CD4-positive, alpha-beta T cell treated with Interleukin-21 for 1 hour (primary cell): ENCODE measurements at places on chromosomes 3 and 15.

DNA sequence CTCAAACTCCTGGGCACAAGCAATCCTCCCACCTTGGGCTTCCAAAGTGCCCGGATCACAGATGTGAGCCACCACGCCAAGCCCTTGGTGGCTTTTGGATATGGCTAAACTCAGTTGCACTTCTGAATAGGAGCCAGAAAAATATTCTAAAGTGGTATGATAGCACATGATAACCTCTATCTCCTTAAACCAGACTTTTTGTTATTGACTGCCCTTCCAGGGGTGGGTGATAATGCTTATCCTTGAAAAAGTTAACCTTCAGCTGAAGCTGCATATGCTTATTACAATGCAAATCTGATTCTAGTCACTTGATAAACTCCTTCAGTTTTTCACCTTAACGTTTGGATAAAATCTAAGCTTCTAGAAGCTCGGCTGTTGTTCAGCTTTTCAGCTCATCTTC lies 6.3 kb downstream of the CCNB2 start:
- DNase-seq = no peak

- no peak for DNase-seq
Observed at GRCh38 chr15:34889476-34889875, 80.1 kb downstream of the AQR start.

- DNase-seq = no peak
Observed at GRCh38 chr3:37503856-37504255, 329.5 kb upstream of the LRRFIP2 start.

GRCh38 chr3:58530354-58530865 lies 6.6 kb downstream of the ACOX2 start:
- no peak for DNase-seq

DNA sequence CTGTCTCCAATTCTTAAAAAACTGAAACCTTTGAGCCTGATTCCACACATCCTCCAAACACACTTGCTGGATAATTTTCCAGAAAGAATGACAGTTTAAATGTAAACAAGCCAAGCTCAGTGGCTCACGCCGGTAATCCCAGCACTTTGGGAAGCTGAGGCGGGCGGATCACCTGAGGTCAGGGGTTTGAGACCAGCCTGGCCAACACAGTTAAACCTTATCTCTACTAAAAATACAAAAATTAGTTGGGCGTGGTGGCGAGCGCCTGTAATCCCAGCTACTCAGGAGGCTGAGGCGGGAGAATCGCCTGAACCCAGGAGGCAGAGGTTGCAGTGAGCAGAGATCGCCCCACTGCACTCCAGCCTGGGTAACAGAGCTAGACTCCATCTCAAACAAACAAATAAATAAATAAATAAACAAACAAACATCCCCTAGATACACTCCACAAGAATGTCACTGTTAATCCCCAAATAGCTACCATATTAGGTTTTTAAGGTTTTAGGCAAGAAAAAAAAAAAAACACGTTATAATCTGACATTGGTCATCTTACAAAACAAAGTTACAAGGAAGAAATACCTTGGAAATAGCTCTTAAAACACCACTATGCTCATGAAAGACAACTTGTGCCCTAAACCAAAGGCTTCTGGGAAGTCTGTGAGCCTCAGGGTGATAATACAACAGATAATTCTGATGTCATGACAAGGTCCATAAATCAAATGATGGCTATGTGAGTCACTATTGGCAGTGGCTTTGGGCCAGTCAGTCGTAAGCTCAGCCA lies 13.2 kb downstream of the TNIK start:
- no peak for DNase-seq

DNA sequence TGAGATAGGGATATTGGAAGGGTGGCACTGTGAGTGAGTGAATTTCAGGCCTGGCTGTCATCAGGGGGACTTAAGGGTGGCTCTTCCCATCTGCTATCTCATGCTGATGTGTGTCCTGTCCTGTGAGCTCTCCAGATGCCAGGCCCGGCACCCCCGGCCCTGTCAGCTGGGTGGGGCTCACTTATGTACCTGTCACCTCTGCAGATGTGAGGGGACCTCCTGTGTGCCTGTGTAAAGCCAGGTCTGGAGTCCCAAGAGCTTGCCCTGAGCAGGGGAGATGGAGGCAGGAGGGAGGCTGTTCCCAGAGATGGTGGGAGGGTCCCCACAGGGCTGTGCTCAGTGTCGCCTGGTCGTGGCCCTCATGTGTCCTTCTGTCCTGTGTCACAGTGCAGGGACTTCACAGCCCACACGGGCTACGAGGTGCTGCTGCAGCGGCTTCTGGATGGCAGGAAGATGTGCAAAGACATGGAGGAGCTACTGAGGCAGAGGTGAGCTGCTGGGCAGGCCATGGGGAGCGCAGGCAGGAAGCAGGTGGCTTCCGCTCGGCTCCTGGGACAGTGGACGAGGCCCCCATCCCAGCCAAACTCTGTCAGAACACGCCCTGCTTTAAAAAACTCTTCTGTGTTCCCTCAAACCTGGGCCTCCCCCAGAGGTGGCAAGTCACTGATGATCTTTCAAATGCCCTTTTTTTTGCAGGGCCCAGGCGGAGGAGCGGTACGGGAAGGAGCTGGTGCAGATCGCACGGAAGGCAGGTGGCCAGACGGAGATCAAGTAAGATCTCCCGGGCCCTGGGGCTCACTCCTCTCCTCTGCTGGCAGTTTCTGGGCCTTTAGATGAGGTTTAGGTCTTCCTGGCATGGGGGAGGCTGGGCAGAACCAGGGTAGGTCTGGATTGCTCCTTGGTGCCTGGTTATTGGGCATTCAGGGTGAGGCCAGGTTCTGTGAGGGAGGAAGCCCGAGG lies 23.1 kb downstream of the PSTPIP1 start:
- no peak for DNase-seq

DNA sequence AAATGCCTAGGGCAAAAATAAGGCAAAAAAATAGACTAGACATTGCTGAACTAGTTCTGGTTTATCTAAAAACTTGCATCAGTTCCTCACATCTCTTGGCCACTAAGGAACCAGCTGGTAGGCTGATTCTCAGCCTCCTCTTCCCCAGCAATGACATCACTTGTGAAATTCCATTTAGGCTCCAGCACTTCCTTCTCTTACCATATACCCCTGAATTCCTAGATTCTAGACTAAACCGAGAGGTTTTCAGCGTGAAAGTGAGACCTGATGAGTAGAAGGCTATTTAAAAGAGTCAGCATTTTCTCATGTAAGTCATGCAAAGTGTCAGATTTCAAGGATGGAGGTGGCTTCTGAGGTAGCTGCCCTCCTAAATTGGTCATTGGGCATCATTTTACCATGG lies 247.1 kb upstream of the CDIN1 start:
- no peak for DNase-seq

GRCh38 chr3:106242781-106243180 lies 374.0 kb upstream of the CBLB start:
- no peak for DNase-seq

GRCh38 chr3:108100906-108101660 lies 10.3 kb upstream of the CD47 start:
- peak; percentile 57 for DNase-seq

- no peak for DNase-seq
Observed at GRCh38 chr3:61030469-61031035, 220.7 kb downstream of the FHIT start.

GRCh38 chr15:89123181-89123525 lies 34.9 kb downstream of the ABHD2 start:
- DNase-seq = no peak

DNA sequence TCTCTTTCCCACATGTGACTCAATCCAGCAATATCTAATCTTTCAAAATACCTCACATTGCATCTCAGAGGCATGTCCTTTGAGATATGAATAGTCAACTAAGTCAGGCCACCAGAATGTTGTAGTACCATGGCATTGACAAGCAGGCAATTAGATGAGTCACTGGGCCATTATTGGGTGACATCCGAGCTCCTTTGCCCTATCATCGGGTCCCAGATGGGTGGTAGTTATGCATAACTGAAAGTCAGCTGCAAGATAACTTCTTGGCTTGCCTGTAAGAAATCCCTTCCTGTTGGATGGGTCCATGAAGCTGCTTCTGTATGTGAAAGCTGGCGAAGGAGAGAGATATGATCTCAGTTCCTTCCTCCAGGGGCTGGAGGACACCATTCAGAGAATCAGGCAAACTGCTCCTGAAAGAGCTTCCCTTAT lies 32.8 kb downstream of the ARRDC4 start:
- no peak for DNase-seq

GRCh38 chr3:51388286-51389029 lies 2.6 kb upstream of the RBM15B start:
- no peak for DNase-seq

DNA sequence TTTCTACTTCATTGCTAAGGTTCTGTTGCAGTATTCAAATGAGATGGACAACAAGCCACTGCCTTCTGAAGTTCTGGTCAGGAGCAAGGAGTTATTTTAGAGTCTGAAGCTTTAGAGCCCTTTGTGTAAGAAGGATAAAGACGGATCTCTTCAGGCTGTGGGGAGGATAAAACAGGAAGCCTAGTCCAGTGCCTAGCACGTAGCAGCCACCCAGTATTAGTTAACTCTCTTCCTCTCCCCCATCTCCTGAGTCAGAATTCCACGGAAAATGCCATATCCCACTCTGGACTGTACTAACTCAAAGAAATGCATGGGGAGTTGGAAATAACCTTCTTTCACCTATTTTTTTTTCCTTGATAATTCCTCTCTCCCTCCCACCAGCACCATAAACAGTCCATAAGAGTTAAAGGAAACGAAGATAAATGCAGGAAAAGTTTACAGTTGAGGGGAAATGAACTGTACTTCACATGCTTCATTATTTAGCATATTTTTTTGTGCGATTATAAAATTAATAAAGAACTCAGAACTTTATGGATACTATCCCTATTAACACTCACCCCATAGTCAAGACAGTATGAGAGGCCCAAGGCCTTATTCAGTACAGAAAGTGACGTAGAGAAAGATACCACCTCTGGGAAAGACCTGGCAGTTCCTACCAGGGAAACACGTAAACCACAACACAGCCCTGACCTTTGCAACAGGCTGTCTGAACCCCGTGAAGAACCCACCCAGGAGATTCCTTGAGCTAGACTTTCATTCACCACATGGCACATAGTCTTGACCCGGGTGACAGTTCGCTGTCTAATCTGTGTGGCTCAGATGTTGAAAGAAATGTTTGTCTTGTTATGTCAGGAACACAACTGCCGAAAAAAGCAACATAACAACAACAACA lies 9.2 kb downstream of the IGF2BP2 start:
- no peak for DNase-seq

DNA sequence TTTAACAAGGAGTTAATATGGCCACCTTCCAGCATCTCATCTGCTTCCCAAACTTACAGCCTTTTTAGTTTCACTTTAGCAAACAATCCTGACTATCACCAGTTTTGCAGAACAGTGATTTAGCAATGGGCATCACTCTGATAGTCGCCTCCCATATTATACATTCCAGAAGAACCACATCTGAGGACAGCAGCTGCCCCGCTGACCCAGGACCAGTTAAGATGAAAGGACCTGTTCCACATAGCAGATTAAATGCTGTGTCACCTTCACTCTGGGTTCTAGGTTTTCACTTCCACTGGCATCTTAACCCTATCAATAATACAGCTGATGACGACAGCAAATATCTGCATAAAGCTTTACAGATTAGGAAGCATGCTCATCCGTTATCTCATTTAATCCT lies 99.8 kb downstream of the TRIM69 start:
- no peak for DNase-seq

- no peak for DNase-seq
Observed at GRCh38 chr3:10272977-10273376, 19.8 kb downstream of the GHRL start.

GRCh38 chr15:76184650-76185035 lies 124.9 kb downstream of the TMEM266 start:
- DNase-seq = no peak

GRCh38 chr15:72566973-72567372 lies 87.5 kb upstream of the GOLGA6B start:
- no peak for DNase-seq

DNA sequence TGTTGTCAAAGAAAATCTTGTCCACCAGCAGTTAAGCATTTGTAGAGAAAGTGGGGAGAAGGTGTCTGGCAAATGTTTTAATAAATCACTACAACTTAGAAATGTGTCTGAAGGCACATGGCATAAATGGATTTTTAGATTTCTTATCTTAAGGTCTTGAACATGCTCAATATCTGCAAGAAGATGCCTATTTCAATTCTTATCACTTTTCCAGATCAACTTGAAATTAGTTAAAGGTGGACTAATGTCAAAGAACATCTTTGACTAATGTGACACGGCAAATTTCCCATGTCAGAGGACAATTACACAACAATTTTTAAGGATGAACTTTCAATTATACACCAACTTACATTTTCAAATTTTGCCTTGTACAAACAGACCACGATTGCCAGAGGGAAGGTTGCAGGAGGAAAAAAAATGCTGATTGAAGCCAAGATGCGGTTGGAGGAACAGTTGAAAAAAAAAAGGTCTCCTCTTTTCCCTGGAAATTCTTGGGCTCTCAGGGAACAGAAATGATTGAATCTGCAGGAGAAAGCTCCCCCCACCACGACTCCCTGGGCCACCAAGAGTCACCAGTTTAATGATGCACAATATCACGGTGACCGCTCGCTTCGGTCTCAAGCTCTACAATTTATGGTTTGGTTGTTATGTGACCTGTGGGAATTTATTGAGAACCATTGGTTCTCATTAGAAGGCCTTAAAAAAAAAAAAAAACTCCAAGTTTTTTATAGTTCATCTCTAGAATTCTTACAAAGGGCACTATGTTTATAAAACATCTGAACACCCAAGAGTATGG lies 507.6 kb upstream of the ADAMTS9 start:
- no peak for DNase-seq

DNA sequence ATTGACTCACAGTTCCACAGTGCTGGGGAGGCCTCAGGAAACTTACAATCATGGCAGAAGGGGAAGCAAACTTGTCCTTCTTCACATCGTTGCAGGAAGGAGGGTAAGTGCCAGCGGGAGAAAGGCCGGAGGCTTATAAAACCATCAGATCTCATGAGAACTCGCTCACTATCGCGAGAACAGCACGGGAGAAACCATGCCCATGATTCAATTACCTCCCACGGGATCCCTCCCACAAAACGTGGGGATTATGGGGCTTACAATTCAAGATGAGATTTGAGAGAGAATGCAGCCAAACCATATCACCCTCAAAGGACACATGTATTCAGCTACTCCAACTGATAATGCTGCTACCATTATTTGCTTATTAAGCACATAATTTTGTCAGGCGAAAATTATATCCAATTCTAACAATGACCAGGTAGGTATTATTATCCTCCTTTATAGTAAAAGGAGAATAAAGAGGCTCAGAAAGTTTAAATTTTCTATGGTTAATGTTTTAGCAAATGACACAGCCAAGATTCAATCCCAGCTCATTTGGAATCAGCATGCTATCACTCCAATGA lies 327.2 kb upstream of the CDIN1 start:
- no peak for DNase-seq

GRCh38 chr3:16513141-16514020 lies at the start of gene RFTN1:
RFTN1 (minus strand) TSS chr3:16513699; CDS start chr3:16493869, 19,830 bp downstream.
- DNase-seq = peak; percentile 59

GRCh38 chr15:60326343-60326742 lies 71.4 kb downstream of the ANXA2 start:
- DNase-seq = no peak
